Ecto neural progenitor cell (in vitro differentiated cells): ENCODE measurements at places on chromosomes 5 and 9.
A peak's percentile ranks its signal among the peaks of the same experiment; 100 is the strongest.

GRCh38 chr9:110942522-110942921 is 95.7 kb downstream of the LPAR1 start:
- no peak for DNase-seq

DNA sequence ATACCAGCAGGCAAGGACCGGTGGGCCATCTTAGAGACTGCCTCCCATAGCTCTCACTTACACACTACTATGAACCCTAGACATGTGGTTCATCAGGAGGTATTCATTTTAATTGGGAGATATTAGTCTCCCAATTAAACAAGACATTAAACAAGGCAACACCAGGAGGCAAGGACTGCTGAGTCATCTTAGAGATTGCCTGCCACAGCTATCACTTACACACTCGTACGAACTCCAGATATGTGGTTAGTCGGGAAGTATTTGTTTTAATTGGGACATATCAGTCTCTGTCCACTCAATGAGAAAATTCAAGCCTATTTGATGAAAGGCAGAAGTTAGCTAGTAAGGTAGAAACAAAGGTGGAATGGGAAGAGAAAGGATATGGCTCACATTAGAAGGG is 343.9 kb downstream of the NFIB start:
- no peak for DNase-seq

GRCh38 chr5:56350597-56351170 is 117.6 kb upstream of the ANKRD55 start:
- no peak for DNase-seq

DNA sequence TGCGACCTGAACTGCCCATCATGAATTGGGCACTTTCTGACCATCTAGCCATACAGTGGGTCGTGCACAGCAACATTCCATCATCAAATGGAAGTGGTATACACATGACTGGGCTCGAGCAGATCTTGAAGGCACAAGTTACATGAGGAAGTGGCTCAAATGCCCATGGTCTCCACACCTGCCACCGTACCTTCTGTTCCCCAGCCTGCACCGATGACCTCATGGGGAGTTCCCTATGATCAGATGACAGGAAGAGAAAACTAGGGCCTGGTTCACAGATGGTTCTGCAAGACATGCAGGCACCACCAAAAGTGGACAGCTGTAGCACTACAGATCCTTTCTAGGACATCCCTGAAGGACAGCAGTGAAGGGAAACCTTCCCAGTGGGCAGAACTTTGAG is 21.8 kb downstream of the MTMR12 start:
- no peak for DNase-seq

GRCh38 chr9:71767776-71768321 is 464 bp downstream of the CEMIP2 start:
- DNase-seq, result peak; percentile 86

DNA sequence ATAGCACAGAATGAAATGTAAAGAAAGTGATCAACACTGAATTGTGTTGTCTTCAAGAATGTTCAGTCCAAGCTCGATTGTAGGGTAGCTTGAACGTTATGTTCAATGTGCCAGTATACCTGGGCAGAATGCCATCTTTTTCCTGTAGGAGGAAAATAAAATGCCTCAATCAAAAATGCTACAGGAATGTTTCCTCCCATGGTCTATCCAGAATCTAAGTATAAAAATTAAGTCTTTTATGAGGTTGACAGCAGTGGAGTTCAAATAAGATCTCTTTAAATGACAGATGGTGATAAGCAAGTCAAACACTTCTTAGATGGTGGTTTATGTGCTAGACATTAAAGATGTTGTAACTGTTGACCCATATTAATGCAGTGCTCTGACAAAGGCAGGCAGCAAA is 488.6 kb downstream of the CSNK1G3 start:
- DNase-seq, result no peak

- no peak for DNase-seq
Observed at GRCh38 chr9:86460216-86461002, 106.2 kb upstream of the TUT7 start.

- DNase-seq, result no peak
Observed at GRCh38 chr5:156623381-156624040, 226.6 kb upstream of the PPP1R2B start.

DNA sequence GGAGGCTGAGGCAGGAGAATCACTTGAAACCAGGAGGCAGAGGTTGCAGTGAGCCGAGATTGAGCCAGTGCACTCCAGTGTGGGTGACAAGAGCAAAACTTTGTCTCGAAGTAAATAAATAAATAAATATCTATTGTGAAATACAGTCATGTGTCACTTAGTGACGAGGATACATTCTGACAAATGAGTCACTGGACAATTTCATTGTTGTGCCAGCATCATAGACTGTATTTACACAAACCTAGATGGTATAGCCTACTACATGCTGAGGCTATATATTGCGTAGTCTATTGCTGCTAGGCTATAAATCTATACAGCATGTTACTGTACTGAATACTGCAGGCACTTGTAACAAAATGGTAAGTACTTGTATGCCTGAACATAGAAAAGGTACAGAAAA is 61.1 kb upstream of the CCL21 start:
- DNase-seq, result no peak

DNA sequence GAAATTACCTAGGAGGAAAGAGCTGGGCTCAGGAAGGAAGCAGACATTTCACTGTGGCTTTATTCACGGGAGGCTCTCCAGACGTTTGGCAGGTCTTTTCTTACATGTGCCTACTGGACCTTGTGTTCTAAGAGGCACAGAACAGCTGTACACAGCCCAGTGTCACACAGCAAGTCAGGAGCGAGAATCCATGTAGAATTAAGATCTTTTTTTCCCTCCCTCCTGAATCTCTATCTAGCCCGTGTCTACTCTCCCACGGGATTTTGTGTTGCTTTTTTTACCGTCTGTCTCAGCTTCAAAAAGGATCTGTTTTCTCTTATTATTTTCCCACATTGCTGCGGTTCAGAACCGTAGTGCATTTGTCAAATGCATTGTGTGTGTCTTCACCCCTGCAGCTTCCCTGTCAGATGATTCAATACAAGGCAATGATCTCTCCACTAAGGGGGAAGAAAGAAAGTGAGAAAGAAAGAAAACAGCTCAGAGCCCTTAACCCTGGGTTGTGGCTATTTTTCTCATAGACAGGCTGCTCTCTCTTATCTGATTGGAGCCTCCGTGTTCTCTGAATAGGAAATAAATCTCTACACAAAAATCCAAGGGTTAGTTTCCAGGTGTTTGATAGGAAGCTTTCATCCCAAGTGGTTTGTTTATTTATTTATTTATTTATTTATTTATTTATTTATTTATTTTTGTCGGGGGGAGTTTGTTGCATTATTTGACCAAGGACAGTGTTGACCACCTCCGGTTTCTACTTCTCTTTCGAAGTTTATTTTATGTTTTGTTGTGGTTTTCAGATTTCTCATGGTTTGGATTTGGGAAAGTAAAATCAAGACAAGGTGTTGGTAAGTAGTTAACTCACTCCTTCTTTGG is 191.0 kb downstream of the NTRK2 start:
- DNase-seq, result no peak

DNA sequence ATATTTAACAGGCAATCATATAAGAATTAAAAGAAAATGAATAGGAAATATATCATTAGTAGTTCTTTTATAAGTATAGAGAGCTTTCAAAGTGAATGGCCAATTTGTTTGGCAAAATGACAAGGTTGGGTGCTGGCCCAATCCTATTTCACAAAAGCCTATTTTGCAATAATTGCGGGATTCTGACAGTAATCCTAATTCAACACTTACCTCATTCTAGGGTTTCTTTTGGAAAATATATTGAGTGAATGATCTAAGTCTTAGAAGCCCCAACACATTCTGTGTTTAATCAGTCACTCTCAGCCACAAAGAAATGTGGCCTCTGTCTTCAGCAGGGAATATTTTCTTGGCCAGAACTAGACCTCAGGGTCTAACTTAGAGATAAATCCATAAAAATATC is 835.9 kb upstream of the ZNF608 start:
- no peak for DNase-seq

DNA sequence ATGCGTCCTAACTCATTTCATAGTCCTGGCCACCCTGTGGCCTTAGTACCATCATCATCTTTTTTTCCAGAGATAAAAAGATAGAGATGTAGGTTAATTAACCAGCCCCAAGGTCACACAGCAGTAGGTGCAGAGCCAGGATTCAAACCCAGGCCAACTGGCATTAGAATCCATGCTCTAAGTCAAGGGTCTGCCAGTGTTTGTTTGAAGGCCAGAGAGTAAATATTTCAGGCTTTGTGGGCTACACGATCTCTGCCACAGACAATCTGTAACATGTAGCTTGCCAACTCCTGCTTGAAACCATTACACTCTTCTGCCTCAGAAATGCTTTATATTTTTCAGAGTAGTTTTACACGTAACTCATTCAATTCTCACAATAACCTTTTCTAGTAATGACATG is 119.6 kb downstream of the EFNA5 start:
- DNase-seq, result no peak

DNA sequence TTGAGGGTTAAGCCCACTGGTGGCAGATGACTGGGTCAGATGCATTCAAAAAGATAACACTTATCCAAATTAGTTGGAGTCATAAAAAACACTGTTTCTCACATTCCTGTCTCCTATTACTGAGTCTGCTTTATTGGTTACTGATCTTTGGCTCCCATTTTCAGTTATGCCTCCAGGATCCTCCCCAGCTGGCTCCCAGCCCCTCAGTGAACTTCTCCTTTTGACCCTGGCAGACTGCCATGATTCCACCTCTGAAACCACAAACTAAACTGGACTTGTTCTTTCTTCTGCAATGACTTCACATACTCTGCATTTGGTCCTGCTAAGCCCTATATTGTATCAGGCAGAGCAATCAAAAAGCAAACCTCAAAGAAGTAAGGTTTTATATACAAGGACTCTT is 860.8 kb upstream of the DMAC1 start:
- no peak for DNase-seq

- no peak for DNase-seq
Observed at GRCh38 chr5:95841914-95842812, 19.6 kb upstream of the GLRX start.

- no peak for DNase-seq
Observed at GRCh38 chr9:133615186-133615585, 6.0 kb upstream of the FAM163B start.

- DNase-seq, result no peak
Observed at GRCh38 chr5:11497651-11498050, 406.6 kb downstream of the CTNND2 start.

GRCh38 chr5:42583322-42583721 is 160.1 kb downstream of the GHR start:
- peak; percentile 64 for DNase-seq

- no peak for DNase-seq
Observed at GRCh38 chr9:136995362-136995761, 1.0 kb downstream of the CLIC3 start.

- DNase-seq, result no peak
Observed at GRCh38 chr9:100033877-100034551, 64.8 kb downstream of the ERP44 start.

- no peak for DNase-seq
Observed at GRCh38 chr5:135095052-135095715, 61.2 kb upstream of the PITX1 start.

DNA sequence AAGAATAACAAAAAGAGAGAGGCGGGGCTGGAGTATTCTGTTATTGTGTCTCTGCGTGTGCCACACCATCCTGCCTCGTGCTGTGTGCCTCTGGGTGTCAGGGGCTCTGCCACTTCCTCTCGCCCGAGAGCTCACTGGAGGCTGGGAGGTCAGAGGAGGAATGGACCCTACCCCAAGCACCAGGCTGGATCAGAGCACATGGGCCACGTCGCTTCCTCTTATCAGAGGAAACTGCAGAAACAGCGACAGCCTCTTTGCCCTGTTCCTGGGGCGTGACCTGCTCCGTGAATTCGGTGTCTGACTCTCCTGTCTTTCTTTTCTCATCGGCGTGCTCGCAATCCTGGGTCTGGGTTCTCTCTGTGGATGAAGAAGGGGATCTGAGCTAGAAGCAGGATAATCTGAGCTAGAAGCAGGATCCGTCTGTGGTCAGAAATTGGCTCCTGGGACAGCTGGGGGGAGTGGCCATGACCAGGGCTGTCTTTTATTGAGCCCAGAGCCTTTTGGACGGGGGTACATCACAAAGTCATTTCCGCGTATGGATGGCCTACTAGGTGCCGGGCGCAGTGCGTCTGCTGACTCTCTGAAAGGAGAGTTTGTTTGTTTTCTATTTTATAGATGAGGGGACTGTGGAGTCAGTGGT is 150.3 kb upstream of the COL5A1 start:
- DNase-seq, result no peak

DNA sequence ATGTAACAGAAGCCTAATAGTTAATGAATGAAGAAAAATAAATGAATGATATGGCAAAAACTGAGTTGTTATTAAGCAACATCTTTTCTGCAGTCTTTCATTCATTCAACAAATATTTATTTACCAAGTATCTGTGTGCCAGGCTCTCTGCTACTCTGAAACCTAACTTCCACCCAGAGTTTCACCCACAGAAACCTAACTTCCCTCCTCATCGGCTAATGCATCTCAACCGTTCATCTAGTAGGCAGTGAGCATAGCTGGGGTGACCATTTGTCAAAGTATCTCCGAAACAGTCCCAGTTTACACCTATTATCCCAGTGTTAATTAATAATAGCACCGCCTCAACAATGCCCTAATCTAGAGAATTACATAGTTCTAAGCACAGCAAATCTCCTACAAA is 1.5 kb downstream of the TTC39B start:
- DNase-seq, result no peak

GRCh38 chr9:84953252-84953773 is 283.8 kb downstream of the NTRK2 start:
- DNase-seq, result no peak

- DNase-seq, result no peak
Observed at GRCh38 chr9:76020652-76021051, 130.2 kb downstream of the PCSK5 start.

DNA sequence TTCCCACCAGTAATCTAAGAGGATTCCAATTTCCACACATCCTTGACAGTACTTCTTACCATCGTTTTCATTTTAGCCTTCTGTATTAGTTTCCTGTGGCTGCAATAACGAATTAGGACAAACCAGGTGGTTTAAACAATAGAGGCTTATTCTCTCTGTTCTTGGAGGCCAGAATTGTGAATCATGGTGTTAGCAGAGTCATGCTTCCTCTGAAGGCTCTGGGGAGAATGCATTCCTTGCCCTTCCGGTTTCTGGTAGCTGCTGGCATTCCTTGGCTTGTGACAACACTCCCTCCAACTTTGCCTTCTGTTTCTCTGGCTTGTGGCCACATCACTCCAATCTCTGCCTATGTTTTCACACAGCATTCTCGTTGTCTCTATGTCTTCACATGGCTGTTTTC is 23.5 kb downstream of the RIGI start:
- DNase-seq, result no peak

- no peak for DNase-seq
Observed at GRCh38 chr5:77697692-77698091, 59.2 kb upstream of the OTP start.
